Fibroblast of gingiva (primary cell): ENCODE measurements at places on chromosomes 2 and 18.

- peak; percentile 13 for DNase-seq
Measured at GRCh38 chr18:57437766-57438671, 2.8 kb downstream of the ONECUT2 start.

DNA sequence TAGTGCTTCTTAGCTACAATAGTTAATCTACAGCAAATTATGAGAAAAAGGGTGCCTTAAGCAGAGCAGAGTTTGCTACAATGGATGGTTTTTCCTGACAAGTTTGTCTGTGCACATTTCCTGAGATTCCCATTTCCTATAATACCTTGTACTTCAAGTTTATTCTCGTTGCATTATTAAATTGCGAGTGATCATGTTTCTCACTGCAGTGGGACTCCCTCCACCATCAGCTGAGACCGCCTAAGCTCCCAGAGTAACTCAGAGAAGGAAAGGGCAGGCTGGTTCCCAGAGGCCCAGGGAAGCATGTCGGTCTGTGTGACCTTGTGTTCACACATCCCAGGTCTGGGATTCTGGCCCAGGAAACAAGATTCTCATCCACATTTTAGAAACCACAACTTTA is 162.1 kb downstream of the ARL4C start:
- DNase-seq = no peak

GRCh38 chr2:219628235-219628985 is 980 bp downstream of the SLC4A3 start:
- DNase-seq = no peak

DNA sequence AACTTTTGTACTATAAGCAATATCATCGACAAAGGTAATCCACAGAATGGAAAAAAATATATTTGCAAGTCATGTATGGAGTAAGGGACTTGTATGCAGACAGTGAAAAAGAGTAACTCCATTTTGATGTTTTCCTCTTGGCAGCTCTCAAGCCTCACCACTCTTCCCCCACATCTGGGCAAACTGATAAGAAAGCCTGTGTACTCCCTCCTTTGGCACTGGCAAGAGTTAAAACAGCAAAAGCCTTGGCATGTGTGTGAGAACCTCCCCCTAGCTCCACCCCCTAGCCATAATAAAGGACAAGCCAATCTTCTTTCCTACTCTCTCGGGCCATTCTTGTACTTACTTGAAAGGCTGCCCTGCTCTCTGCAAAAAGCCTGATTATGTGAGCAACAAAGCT is 335.2 kb downstream of the LRATD1 start:
- DNase-seq = no peak

DNA sequence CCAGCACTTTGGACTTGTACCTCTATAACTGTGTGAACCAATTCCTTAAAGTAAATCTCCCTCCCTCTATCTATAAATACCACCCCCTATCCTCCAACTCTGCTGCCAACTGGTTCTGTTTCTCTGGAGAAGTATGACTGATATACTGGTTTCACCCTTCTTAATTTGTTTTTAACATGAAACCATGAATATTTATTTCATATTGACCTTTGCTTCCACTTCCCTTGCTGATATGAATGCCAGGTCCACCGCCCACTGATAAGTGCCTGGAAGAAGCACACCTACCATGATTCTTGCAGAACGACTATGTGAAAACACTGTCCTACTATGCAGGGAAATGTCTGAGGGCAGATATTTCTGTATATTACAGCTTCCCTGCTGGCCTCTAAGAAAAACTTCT is 131.6 kb downstream of the GAREM1 start:
- DNase-seq = no peak

DNA sequence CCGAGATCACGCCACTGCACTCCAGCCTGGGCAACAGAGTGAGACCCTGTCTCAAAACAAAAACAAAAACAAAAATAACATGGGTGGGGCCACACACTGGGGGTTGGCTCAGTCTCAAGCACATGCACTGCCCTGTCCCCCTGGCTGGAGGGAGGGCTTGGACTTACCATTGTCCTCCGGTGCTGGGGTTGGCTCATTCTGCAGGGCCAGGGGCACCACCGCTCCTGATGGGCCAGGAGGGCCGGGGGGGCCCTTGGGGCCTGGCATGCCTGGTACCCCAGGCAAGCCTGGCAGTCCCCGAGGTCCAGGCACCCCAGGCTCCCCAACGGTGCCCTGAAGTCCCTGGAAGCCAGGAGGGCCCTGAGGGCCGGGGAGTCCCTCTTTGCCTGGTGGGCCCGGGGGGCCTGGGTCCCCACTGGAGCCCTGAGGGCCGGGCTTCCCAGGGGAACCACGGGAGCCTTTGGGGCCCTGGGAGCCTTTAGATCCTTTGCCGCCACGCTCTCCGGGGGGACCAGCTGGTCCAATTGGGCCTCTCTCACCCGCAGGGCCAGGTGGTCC is 66.8 kb upstream of the THOC1 start:
- no peak for DNase-seq

DNA sequence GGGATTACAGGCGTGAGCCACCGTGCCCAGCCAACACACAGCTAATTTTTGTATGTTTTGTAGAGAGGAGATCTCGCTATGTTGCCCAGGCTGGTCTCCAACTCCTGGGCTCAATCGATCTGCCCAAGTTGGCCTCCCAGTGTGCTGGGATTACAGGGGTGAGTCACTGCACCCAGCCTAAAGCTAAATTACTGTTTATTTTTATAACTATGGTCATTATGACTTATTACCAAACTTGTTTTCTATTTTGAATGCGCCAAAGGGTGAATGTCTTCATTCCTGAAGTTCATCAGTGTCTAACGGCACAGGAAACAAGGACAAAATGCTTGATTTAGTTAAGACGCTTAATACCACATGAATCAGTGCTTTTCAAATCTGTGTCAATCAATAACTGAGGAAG is 38.9 kb upstream of the GREB1L start:
- peak; percentile 34 for DNase-seq

GRCh38 chr2:70125498-70125898 is 38.2 kb downstream of the PCBP1 start:
- no peak for DNase-seq

DNA sequence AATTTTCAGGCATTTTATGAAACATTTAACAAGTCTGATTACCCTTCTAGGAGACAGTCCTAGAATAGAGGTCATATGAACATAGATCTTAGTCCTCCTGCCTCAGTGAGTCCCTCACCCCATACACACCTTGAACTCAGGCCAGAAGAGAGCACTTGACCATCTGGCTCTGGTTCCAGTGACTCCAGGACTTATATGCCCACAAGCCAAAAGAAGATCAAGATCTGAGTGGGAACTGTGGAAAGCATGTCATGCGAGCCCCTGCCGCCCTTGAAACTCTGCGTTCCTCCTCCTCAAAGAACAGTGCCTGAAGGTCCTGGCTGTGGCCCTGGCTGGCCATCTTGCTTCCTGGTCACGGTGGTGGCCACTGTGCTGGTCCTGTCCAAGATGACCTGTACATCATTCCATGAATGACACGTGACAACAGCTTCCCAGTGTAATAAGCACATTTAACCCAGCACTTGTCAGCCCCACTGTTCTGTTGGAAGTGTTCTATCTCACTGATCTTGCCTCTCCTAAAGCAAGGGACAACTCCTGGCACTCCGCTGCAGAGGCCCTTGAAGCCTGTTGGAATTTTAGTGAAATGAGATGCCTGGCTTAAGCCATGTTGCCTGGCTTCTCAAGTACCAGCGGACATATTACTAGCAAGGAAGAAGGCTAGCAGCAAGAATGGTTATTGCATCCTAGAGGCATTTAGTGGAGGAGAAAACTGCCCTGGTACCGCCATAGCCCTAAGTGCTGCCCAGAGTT is 17.6 kb downstream of the TTC32 start:
- DNase-seq = no peak

DNA sequence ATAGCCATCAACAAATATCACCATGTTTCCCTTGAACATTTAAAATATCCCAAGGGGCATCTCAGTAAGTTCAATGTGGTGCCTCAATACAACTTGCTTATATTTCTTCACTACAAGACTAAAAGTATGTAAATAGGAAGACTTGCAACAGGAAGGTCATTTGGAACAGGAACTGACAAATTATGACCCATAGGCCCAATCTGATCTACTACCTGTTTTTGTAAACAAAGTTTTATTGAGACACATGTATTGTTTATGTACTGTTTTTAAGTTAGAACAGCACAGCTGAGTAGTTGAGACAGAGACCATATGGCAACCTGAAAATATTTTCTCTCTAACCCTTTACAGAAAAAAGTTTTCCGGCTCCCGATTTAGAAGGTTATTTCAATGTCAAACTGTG is 154.8 kb upstream of the TFPI start:
- no peak for DNase-seq

DNA sequence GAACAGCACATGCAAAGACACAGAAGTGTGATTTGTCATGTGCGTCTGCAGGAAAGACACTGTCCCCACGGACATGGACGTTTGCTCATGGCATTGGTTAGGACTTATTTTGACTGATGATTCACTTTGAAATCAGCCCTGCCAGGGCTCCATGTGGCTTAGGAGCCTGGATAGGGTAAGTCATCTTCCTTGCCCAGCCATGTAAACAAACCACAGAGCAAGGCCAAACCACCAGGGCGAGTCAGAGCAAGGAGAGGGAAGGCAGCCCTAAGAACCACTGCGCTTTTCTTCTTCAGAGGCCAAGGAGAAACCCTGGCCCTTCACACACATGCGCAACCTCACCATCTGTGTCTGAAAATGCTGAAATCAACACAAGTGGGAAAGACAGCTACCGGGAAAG is 88.8 kb downstream of the GFPT1 start:
- peak; percentile 94 for DNase-seq

GRCh38 chr18:70359071-70359470 is 70.2 kb downstream of the SOCS6 start:
- DNase-seq = no peak

- DNase-seq = peak; percentile 48
Measured at GRCh38 chr2:167177196-167177595, 288.9 kb downstream of the XIRP2 start.

GRCh38 chr2:102424754-102425153 is 1.8 kb downstream of the IL18RAP start:
- DNase-seq = no peak

DNA sequence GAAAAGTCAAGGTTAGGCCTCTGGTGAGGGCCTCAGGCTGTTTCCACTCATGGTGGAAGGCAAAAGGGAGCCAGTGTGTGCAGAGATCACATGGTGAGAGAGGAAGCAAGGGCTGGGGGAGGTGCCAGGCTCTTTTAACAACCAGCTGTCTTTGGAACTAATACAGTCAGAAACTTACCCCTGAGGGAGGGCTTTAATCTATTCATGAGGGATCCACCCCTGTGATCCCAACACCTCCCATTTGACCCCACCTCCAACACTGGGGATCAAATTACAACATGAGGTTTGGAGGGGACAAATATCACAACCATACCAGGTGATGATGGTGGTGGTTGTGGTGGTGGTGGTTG is 10.9 kb downstream of the POLI start:
- no peak for DNase-seq

DNA sequence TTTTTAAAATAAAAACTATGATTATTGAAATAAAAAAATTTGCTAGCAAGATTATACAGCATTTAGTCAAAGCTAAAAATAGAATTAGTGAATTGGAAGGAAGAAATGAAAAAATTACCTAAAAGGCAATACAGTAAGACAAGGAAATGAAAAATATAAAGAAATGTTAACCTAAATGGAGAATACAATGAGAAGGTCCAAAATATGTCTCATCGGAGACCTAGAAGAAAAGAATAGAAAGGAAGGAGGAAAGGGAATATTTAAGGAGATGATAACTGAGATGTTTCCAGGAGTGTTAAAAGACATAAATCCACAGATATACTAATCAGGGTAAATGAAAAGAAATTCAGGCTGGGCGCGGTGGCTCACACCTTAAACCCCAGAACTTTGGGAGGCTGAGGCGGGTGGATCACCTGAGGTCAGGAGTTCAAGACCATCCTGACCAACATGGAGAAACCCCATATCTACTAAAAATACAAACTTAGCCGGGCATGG is 78.9 kb downstream of the AFF3 start:
- no peak for DNase-seq

DNA sequence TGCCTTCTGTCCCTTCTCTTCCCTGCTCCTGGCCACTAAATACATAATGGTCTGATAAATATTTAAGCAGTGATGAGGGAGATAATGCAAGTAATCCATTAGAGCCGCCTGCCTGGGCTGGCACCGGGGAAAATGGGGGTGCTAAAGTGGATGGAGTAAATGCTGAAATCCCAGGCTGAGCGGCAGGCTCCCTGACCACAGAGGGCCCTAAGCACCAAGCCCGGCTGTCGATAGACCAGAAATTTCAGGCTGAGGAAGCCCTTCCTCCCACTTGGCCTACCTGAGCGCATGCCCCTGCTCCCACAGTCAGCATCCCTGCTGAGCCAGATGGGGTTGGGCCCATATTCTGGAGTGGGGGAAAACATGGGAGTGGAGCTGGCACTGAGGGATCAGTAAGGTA is 197.5 kb upstream of the SKOR2 start:
- DNase-seq = no peak

- no peak for DNase-seq
Measured at GRCh38 chr2:46569061-46569560, 89.7 kb downstream of the TMEM247 start.

DNA sequence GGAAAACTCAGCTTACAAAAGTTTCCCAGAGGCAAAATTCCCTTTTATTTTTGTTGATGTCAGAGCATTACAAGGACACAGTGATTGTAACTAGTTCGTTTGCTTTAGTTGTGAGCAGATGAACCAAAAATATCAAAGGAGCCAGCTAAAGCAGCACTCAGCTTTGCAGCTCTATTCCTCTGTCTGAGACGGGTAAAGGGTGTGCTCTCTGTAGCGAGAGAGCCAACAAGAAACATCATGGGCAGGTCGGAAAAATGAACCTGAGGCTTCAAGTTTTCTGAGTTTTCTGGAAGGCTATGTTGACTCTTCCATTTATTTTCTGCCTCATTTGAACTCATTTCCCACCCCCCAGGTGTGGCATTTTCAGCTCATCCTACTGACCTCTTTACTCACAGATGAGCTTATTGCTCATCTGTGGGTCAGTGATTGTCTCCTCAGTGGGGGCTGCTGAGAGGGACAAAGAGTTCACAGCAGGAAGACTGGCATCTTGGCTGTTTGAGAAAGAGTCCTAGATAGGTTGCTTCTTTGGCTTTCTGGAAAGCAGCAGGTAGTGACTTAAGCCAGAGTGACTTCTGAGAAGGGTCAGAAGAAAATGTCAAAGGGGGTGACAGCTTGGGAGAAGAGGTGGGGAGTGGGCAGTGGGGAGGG is 66.6 kb upstream of the EPC2 start:
- no peak for DNase-seq

DNA sequence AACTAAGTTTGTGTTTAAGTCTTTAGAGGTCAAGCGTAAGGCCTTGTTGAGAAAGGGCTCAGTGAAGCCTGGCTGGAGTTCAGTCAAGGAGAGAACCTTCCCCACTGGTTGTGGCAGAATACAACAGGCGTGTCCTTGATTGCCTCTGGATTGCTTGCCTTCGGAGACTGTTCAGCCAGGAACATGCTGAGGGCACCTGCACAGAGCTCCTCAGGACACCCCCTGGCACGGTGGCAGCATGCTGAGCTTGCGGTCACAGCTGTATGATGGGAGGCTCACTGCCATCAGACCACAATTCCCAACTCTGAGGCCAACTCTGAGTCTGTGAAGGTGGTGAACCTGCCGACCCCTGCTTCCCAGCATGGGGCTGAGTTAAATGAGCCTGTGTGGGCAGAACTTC is 130.0 kb downstream of the LPIN1 start:
- no peak for DNase-seq

GRCh38 chr2:118635891-118636290 is 211.6 kb downstream of the EN1 start:
- no peak for DNase-seq

GRCh38 chr2:64686283-64686956 is 32.7 kb upstream of the SERTAD2 start:
- no peak for DNase-seq

- peak; percentile 38 for DNase-seq
Measured at GRCh38 chr2:187429989-187430388, 18.1 kb downstream of the CALCRL start.

GRCh38 chr2:68594041-68594440 is 49.3 kb upstream of the PROKR1 start:
- DNase-seq = no peak
